Gastroesophageal sphincter (tissue), 4 donors: ENCODE measurements at places on chromosomes 1 and 21.

- no peaks in the 10 kb centered on the region for H3K36me3 ChIP-seq
- no peak overlapping the region for H3K27ac ChIP-seq
- no peaks in the 10 kb centered on the region for H3K27me3 ChIP-seq
- ATAC-seq: no peak
- H3K4me3 ChIP-seq: no peak overlapping the region
These were observed 49.0 kb downstream of the SCCPDH start for GRCh38 chr1:246773213-246773641.

GRCh38 chr1:40090652-40091355, 6.2 kb downstream of the PPT1 start:
- no peaks in the 10 kb centered on the region for H3K27me3 ChIP-seq
- ATAC-seq: no peak
- no peaks in the 10 kb centered on the region for H3K4me1 ChIP-seq
- H3K4me3 ChIP-seq: no peak overlapping the region

- no peak overlapping the region for H3K4me3 ChIP-seq
- H3K27me3 ChIP-seq: no peaks in the 10 kb centered on the region
- ATAC-seq: no peak
- peaks cover 33% of the 10 kb centered on the region for H3K36me3 ChIP-seq
- H3K27ac ChIP-seq: no peak overlapping the region
These were observed 5.9 kb upstream of the NUF2 start for GRCh38 chr1:163315773-163316374.

GRCh38 chr1:119680723-119681122, 31.0 kb upstream of the PHGDH start:
- H3K27me3 ChIP-seq: no peaks in the 10 kb centered on the region
- ATAC-seq: no peak
- H3K4me1 ChIP-seq: no peaks in the 10 kb centered on the region
- no peak overlapping the region for H3K4me3 ChIP-seq

DNA sequence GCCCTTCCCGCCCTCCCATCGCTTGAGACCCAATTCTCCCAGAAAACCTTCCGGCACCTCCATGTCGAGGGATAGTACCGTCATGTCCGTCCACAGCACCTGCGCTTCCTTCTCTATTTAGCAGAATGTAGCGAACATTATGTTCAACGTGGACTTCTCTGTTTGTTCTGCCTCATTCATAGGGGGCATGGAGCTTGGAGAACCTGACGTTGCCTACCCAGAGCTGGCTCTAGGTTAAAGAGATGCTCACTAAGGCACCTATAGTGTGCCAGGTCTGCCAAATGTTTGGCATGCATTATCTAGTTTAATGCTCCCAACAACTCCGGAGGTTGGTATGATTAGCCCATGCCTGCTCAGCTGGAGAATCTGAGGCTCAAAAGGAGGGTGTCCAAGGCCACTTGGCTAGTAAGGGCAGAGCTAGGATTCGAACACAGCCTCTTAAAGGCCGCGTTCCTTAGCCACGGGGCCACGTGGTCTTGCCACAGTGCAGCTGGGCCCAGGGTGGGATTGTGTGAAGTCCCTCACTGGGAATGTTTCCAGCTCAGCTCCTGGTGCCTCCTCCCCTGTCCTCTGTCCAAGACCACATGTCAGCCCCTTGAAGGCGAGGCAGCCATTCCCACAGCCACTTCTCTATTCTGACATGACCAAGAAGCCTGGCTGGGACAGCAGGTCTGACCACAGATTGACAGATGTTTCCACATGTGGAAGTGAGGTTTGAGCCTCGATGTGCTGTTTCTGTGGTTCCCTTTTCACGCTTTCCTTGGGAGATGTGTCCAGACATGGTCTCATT, 57.8 kb downstream of the RUNX3 start:
- H3K4me3 ChIP-seq: no peak overlapping the region
- H3K27ac ChIP-seq: no peak overlapping the region
- peaks cover 52% of the 10 kb centered on the region for H3K27me3 ChIP-seq

GRCh38 chr21:33857846-33858666, 57.5 kb downstream of the ATP5PO start:
- peaks cover 16% of the 10 kb centered on the region for H3K4me1 ChIP-seq
- no peak overlapping the region for H3K4me3 ChIP-seq
- ATAC-seq: no peak
- no peaks in the 10 kb centered on the region for H3K27me3 ChIP-seq
